HCEC 1CT (cell line): ENCODE measurements at places on chromosomes 1 and 21.
A peak's percentile ranks its signal among the peaks of the same experiment; 100 is the strongest.

DNA sequence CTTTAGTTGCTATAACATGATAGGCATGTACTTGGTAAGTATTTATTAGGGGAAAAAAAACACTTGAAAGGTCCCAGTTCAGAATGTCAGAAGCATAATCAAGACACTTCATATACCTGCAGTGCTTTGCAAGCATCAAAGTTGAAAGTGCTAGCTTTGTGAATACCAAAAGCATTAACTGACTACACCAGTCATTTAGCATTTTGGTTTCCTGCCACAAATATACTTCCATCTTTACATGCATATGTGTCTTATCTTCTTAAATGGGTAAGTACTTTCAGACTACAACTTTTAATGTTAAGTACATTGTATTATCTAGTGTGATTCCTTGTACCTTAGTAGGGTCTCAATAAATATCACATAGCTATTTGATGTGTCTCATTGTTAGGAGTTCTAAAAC, 43.7 kb downstream of the AKT3 start:
- no peak for DNase-seq

DNA sequence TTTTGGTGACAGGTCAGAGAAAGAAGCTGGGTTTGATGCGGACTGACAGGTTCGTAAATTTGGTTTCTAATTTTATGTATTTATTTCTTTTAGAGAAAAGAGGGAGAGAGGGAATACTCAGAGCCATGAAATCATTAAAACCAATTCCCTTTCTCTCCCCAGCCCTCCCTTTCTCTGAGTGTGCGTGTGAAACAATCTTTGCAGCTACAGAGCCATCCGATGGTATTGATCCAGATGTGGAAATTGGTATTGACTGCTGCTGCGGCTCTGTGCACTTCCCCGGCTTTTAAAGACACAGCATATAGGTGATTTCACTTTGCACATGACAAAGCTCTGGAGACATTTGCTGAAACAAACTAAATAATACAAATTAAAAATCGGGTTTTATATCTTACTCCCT, 42.4 kb upstream of the PBX1 start:
- DNase-seq, result no peak

GRCh38 chr1:26274801-26275425, 5.0 kb upstream of the SH3BGRL3 start:
- peak; percentile 74 for DNase-seq

GRCh38 chr1:3004285-3005205, 16.7 kb upstream of the ACTRT2 start:
- DNase-seq, result no peak

DNA sequence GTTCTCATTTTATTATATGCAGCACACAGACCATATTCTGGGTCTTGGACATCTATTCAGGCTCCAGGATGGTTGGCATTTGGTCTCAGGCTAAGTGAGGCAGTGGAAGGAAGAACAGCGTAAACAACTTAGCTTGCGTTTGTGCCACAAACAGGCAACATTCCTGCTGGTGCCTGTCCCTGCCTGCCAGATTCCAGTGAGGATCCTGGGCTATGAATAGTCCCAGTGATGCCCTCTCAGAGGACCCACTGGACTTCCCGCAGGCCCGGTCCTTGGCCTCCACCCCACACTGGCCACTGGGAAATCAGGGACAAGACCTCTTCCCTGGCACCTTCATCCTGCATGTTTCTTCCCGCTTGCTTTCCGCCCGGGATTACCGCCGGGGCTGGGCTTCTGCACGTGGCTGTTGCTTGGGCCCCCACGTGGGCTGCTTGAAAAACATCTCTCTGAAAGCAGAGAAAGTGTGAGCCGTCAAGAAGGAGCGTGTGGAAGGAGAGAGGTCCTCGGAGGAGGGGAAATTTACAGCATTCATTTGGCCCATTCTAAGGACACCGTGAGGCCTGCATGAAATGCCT, 145.1 kb upstream of the WNT4 start:
- DNase-seq, result no peak

DNA sequence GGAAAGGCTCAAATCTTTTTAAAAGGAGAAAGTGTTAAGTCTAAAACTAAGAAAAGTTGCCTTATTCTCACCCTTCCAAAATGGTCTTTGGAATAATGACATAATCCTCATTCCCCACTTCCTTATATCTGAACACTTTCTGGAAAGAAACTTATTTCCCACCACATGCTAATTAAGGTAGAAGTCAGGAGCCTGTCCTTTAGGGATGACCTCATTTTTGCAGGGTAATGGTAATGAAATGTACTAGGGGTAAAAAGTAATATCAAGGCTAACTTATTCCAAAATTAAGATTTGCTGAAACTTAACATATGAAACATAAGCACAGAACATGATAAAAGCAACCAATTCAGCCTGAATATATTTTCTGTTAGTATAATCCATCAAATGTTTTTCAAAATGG, 29.4 kb upstream of the C1orf185 start:
- no peak for DNase-seq

- peak; percentile 43 for DNase-seq
Observed at GRCh38 chr1:115642168-115643072, 650 bp downstream of the VANGL1 start.

DNA sequence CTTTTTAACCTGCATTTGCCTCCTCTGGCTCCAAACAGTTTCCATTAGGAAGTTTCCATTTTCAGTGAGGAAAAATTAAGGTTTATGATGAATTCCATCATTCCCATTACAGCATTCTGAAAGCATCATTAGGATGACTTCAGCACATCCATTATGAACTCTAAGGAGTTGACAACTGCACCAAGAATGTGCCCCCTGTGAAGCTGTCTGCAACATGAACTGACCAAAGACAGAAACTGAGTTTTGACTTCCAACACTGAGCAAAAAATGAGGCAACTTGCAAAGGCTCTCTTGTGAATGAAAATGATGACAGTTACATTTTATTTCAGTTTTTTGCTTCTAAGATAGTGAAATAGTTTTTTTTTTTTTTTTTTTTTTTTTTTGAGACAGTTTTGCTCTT, 18.3 kb upstream of the KCNE1 start:
- DNase-seq, result peak; percentile 60

GRCh38 chr21:26597981-26598380, 24.9 kb upstream of the CYYR1 start:
- no peak for DNase-seq

- DNase-seq, result no peak
Observed at GRCh38 chr1:156887317-156887716, 6.2 kb upstream of the PEAR1 start.

GRCh38 chr1:226548256-226549093, at the start of gene STUM:
Gene STUM, plus strand, starts transcription at chr1:226548764. Its CDS starts 141 bp downstream, at chr1:226548905.
- no peak for DNase-seq

DNA sequence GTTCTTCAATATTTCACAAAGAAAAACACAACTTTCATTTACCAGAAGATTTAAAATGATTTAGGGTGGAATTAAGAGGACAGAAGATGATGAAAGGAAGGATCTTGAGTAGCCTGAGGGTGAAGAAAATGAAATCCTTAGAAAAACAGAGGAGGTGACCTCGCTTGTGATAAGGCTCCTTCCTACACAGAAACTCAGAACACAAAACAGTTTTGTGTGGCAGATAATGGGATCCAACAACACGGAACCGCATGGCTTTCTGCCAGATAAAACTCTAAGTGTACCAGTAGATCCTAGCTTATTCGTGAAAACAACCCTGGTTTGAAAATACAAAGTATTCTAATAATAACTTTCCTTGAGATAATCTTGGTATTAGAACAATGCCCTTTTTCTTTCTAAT, 74.0 kb upstream of the EXO1 start:
- DNase-seq, result no peak
